Fibroblast of the aortic adventitia (primary cell): ENCODE measurements at places on chromosomes 2 and 18. TPM values are rescaled to one million over a fixed set of nuclear protein-coding genes. Genes with fewer than 3 reads are reported as not detected.

Gene FN1
- 3,314 and 7,235 TPM in 2 replicates for total RNA-seq

Gene ANKRD36C
- 69.1 and 94.5 TPM in 2 replicates for total RNA-seq

Gene ALKAL2
- total RNA-seq, result 1.3 TPM in 1 of 2 replicates, not detected in the other

Gene MC4R
- total RNA-seq, result not detected in 2 replicates

Gene DYSF
- total RNA-seq, result 0.18 and 1.2 TPM in 2 replicates

Gene UGT1A6
- total RNA-seq, result 0.09 TPM in 1 of 2 replicates, not detected in the other

Gene FKBP7
- 35.5 and 109 TPM in 2 replicates for total RNA-seq

Gene KCNJ13
- total RNA-seq, result not detected in 2 replicates

Gene SLC14A1
- total RNA-seq, result 5.6 and 254 TPM in 2 replicates

Gene SALL3
- not detected in 2 replicates for total RNA-seq

Gene SAG
- total RNA-seq, result not detected in 2 replicates

Gene CENPA
- 9.2 TPM in 1 of 2 replicates, not detected in the other for total RNA-seq

Gene ERBB4
- total RNA-seq, result 0.16 and 5.8 TPM in 2 replicates

Gene UGT1A8
- 0.09 TPM in 1 of 2 replicates, not detected in the other for total RNA-seq
